Stimulated activated CD4-positive, alpha-beta T cell treated with anti-CD3 and anti-CD28 coated beads, Interleukin-4, amount 100 ng/mL, for 1 hour (primary cell): ENCODE measurements at places on chromosomes 2 and 18.
A peak's percentile ranks its signal among the peaks of the same experiment; 100 is the strongest.

GRCh38 chr2:3608373-3609278 is 13.7 kb downstream of the COLEC11 start:
- no peak for DNase-seq

DNA sequence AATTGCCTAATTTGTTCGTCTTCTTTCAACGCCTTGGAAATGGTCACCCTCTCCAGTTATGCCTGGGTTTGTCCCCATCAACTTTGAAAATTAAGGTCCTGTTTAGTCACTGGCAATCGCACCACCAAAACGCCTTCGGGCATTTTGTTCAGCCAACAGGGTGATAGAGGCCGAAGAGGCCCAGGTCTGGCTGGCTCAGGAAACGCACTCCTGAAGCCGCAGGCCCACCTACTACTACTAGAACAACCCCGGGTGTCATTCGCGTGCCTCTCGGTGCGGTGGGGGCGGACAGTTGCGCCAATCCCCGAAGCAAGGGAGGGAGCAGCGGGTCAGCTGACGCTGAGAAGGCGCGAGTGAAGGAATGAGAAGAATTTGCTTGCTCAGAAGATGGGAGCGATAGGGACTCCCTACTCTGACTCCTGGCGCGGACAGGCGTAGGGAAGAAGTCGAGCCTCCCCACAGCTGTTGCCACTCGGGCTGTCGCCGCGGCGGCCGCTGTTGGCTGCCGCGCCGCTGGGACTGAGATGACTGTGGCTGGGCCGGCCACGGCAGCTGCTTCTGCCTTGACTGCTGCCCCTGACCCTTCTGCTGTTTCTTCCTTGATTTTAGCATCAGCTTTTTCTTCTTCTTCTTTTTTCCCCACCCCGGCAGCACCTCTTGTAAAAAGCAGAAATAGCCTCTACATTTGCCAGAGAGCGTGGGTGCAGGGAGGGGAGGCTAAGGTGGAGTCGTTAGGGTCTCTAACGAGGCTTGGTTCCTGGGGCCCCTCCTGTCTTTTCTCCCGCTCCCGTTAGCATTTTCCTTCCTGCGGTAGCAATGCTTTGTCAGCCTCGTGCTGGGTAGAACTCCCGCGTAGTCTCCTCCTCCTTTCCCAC is 387.6 kb downstream of the FIGN start:
- no peak for DNase-seq

DNA sequence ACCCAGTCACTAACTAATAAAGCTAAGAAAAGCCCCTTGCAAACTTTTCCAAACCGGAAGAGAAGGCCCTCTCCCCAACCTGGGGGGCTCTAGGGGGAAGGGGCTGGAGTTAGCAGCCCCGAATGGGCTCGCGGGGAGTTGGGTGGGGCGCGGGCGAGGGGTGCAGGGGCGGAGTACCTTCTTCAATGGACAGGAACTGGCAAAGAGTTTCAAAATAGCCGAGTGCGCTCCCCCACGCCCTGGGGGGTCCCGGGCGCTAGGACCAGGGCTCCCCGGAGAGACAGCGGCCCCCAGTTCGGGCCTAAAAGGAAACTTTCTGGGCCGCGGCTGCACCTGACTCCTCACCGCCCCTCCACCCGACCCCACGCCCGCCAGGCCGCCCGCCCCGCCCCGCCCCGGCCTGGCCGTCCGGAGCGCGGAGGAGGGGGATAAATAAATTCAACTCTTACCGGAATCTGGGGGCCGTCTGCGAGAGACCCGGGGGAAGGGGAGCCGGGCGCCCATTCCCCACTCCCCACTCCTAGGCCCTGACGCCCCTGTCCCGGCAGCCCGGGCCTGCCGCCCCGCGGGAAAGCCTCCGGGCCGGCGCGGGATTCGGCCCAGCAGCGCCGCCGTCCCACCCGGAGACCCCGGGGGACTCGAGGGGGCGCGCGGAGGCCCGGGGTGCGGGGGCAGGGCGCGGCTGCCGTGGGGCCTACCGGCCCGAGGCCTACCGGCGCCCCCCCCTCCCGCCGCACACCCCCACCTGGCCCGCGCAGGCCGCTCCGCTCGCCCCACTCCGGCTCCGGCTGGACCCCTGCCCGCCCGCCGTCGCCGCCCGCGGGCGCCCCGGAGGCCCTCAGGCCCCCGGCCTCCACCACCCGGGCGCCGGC is 868 bp downstream of the INO80D start:
- peak; percentile 48 for DNase-seq

- DNase-seq: no peak
These were observed 362.8 kb downstream of the DCDC2C start for GRCh38 chr2:4066217-4066616.

DNA sequence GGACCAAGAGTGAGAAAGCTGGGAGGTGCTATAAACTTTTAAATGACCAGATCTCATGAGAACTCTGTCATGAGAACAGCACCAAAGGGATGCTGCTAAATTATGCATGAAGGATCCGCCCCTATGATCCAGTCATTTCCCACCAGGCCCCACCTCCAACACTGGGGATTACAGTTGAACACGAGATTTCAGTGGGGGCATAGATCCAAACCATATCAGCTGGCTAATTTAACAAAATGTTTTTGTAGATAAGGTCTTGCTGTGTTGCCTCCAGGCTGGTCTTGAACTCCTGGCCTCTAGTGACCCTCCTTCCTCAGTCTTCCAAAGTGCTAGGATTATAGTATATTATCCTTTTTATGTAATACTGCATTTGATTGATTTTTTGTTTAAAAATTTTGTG is 56.0 kb downstream of the NBEAL1 start:
- no peak for DNase-seq

GRCh38 chr2:130837175-130837810 is 579 bp downstream of the ARHGEF4 start:
- no peak for DNase-seq

DNA sequence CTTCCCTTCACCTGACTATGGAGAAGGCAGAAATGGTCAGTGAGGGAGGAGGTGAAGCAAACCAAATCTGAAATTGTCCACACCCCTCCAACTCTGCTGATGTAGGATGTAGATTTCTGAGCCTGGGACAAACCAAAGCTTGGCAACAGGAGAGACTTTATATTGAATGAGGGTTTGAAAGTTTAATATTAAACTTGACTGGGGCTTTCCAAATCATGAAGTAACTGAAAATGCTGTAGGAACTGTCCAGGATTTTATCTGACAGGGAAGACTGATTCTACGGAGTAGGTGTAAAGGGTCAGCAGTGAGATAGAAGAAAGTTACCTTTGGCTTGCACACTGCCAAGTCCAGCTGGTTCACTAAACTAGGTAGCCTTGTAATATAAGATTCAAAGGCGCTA is 194.5 kb downstream of the TDRD15 start:
- no peak for DNase-seq

GRCh38 chr2:224333726-224334482 is 68.0 kb downstream of the FAM124B start:
- no peak for DNase-seq

DNA sequence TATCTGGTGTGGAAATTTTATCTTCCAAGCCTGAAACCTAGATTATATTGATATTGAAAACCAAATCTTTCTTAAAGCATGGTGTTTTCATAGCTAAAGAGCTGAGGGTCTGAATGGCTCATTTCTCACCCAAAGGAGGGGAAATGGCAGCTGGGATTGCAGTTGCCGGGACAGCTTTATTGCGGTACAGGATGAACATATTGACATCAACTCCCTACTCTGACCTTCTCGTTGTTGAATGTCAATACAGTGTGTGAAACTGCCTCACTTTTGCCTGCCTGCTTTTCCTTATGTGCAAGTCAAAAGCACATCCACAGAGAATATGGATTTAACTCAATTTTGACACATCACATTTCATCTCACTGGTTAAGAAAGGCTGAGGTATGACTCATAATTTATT is 3.6 kb upstream of the COX7A2L start:
- DNase-seq: no peak

- no peak for DNase-seq
These were observed 20.8 kb downstream of the LAMA3 start for GRCh38 chr18:23710068-23710527.

DNA sequence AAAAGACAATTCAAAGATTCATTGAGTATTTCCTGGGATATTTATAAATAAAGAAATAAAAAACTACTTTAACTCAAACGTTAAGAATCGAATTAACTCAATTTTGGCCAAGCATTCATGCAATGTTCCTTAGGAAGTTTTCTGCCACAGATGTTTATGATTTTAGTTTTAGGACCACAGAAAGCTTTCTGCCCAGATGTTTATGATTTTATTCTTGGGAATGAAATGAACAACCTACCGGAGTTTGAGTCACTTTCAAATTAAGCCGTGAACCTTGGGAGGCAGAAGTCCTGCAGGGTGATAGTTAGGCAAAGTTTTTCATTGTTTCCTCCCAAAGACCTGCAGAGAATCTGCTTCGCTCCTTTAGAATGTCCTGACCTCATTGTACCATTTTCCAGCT is 34.7 kb upstream of the MBP start:
- DNase-seq: no peak

- no peak for DNase-seq
These were observed 206.0 kb downstream of the AGPS start for GRCh38 chr2:177598326-177599138.

GRCh38 chr2:9002637-9003365 is 683 bp downstream of the MBOAT2 start:
- DNase-seq: peak; percentile 6
